ENCODE measurements at places on chromosomes 2 and 18. TPM values are rescaled to one million over a fixed set of nuclear protein-coding genes. Genes with fewer than 3 reads are reported as not detected.

Gene ICOS
- not detected for total RNA-seq

Gene PLCL1
- total RNA-seq, result 9.7 TPM

Gene NEURL3
- not detected for total RNA-seq

Gene ZNF532
- 69.6 TPM for total RNA-seq

Gene RNF125
- 1.6 TPM for total RNA-seq

Gene SP5
- not detected for total RNA-seq

Gene CYBRD1
- 43.6 TPM for total RNA-seq

Gene UGT1A3
- total RNA-seq, result not detected

Gene KCNE4
- under 0.01 TPM for total RNA-seq

Gene PARD6G
- 1.6 TPM for total RNA-seq

Gene ERFE
- 1.2 TPM for total RNA-seq

Gene GPR75
- total RNA-seq, result 4.9 TPM

Gene RBMS1
- 170 TPM for total RNA-seq

Gene CNDP1
- not detected for total RNA-seq

Gene TRIM54
- total RNA-seq, result not detected

Gene LYPD1
- total RNA-seq, result 58.1 TPM

Gene VRK2
- 72.8 TPM for total RNA-seq

Gene PUM2
- 85.6 TPM for total RNA-seq

Gene KATNAL2
- total RNA-seq, result 3.0 TPM

Gene PROC
- not detected for total RNA-seq

Gene UGT1A10
- total RNA-seq, result not detected

Gene GPR45
- not detected for total RNA-seq

Gene DYNC2LI1
- total RNA-seq, result 14.8 TPM

Gene HOXD4
- total RNA-seq, result 8.7 TPM
